T-cell (primary cell): ENCODE measurements at places on chromosomes 4 and X. TPM values are rescaled to one million over a fixed set of nuclear protein-coding genes. Genes with fewer than 3 reads are reported as not detected.

The DACH2 gene
- not detected for total RNA-seq

The DUX4 gene
- not detected for total RNA-seq

The F9 gene
- 0.15 TPM for total RNA-seq

The HSFX3 gene
- total RNA-seq: not detected

The GYPA gene
- not detected for total RNA-seq

- DNase-seq: no peak
These were observed 125.7 kb upstream of the NKX1-1 start for GRCh38 chr4:1531683-1532548.

DNA sequence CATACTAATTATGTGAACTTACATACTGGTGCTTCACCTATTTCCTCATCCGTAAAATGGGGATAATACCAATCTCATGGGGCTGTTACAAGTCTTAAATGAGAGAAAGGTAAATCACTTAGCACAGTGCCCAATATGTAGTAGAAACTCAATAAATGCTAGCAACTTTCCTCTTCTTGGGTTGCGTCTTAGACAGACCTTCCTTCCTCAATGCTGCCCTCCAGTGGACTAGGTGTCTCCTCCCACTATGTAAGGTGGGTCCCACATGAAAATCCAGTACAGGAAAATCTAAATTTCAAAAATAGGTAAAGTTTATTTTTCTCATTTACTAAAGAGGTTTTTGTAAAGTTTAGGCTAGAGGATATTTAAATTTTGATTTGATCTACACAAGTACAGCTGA lies 20.6 kb downstream of the ZDHHC9 start:
- DNase-seq: peak; percentile 43

DNA sequence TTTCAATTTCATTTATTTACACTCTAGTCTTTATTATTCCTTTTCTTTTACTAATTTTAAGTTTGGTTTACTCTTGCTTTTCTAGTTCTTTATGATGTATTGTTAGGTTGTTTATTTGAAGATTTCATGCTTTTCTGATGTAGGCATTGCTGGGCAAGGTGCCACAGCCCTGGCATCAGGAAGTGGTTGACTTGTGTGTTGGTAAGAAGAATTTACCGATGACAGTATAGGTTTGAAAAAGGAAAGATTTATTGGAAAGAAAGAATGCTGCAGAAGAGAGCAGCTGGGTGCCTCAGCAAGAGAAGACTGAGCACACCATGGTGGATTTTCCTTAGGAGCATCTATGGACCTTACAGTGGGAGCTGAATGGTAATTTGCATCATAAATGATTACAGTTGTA lies 153.2 kb downstream of the KLF8 start:
- peak; percentile 22 for DNase-seq

DNA sequence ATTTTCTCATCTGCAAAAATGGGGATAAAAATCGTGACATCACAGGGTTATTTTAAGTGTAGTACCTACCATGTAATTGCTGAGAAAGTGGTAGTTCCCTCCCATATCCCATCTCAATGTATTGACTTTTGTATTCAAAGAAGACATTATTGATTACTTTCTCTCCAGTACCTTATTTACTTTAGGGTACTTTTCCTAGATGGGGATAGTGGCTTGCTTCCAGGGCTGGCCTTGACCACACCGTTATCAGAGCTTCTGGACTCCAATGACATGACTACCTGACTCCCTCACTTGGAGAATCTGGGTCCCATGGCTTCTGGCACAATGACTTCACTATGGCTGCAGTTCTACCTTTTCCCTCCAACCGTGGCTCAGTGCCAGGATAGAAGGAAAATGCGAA lies 58.2 kb upstream of the EOLA2 start:
- DNase-seq: no peak

GRCh38 chr4:52659001-52659721 lies at the start of gene USP46:
TSS of gene USP46 (minus strand) at chr4:52659301. CDS start at chr4:52659150, 151 bp downstream.
- DNase-seq: peak; percentile 32

- no peak for DNase-seq
These were observed 141.1 kb upstream of the KIT start for GRCh38 chr4:54516556-54517215.

DNA sequence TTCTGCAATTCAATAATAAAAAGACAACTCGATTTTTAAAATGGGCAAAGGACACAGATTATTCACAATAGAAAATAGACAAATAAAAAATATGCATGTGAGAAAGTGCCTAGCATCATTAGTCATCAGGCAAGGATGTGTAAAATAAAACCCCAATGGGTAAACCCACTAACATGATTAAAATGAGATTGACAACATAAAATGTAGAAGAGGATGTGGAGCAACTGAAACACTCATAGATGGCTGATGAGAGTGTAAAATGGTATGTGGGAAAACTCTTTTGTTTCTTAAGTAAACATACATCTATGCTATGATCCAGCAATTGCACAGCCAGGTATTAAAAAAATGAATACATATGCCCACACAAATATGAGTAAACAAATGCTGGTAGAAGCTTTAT lies 177.6 kb downstream of the IQCM start:
- DNase-seq: no peak

DNA sequence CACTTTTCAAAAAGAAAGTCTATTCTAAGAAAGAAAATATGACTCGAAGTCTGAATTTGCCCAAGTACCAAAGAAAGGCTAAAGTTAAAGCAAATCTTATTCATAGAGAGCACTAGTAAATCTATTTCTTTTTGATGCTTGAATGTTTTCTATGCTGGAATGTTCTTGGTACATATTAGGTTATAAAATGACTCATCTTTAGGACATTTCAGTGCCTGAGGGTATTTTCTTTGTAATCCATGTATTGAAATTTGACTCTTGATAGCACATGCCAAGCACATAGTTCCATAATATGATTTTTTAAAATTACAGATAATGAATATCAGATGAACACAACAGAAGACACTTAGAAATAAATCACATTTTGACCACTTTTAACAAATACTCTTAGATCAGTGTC lies 232.8 kb downstream of the TRIML1 start:
- no peak for DNase-seq

DNA sequence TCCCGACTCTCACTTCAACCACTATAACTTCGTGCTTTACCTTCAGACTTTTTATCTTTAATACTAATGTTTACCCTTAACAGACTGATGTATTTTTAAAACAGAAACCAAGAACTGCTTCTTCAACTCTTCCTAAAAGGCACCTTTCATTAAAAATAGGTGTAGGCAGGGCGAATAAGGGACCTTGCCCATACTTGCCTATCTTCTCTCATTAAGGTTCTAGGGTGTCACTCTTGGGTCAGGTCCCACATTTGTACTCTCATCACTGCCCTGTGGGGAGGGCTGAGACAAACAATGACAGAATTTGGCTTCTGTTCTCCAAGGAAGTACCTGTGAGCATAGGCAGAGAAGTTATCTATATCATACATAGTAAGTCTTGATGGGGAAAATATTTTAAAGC lies 69.7 kb downstream of the ANKRD50 start:
- DNase-seq: no peak

DNA sequence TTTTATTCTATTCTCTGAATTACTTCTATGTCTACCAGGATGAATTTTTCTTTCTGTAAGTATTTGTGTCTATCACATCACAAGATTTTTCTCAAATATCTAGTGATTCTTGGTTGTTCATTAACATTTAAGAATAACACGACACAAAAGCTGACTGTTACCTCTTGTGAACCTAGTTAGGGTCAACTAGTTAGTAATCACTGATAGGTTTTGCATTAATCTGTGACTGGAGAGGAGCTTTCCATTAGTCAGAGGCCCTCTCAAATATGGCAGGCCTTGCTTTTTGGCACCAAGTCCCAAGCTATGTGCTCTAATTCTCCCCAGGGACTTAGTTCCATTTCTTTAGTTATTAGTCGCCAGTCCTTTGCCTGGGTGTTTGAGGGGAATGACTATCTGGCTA lies 259.2 kb downstream of the CFAP299 start:
- DNase-seq: no peak

- DNase-seq: no peak
These were observed 468.4 kb upstream of the PRKX start for GRCh38 chrX:4181782-4182407.

DNA sequence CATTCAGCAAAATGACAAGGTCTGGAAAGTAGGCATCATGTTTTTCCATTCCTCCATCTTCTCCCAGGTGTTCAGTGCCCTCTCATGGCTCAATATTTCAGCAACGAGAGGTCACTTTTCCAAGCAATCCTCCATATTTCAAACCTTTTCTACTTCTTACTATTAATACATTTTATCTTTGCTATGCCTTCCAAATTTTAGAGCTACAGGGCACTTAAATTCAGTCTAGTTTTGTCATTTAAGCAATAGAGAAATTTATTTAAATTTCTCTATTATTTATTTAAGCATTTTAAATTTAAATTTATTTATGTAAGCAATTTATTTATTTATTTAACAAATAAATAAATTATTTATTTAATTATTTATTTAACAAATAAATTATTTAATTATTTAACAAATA lies 305.1 kb upstream of the ANXA10 start:
- no peak for DNase-seq
